ENCODE measurements at places on chromosomes 4 and X.

- no peak for DNase-seq
Measured at GRCh38 chr4:18247189-18247588, 225.6 kb upstream of the LCORL start.

DNA sequence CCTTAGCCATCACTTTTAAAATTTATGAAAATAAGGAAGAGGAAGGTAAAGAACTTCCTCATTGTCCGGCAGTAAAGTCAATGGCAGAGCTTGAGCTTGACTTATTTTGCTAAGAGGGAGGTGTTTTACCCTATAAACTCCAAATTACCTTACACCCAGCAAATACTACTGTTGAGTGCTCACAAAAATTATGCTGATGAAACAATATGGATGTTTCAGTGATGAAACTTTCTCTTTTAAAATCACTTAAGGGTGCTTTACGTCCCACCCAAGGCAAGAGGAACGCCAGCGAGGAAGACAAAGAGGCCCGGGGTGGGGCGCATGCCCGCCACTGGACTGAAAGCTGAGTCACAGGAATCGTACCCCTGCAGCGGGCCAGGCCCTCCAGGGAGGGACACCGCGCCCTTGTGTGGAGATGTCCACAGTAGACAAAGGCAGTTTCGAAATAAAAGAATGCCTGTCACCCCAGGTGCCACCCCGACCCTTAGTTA lies 560 bp upstream of the TMSB4X start:
- DNase-seq, result peak; percentile 61

DNA sequence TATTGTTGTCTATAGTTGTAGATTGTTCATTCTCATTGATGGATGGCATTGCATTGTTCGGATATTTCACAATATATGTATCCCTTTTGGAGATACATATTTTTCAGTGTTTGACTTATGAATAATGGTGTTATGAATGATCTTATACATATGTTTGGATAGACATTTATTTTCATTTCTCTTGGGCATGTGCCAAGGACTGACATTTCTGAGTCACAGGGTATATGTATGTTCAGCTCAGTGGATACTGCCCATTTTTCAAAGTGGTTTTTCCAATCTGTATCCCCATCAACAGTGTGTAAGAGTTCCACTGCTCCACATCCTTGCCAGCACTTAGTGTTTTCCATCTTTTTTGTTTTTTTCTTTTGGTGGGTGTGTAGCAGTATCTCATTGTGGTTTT lies 45.0 kb upstream of the RAB40AL start:
- DNase-seq, result no peak

DNA sequence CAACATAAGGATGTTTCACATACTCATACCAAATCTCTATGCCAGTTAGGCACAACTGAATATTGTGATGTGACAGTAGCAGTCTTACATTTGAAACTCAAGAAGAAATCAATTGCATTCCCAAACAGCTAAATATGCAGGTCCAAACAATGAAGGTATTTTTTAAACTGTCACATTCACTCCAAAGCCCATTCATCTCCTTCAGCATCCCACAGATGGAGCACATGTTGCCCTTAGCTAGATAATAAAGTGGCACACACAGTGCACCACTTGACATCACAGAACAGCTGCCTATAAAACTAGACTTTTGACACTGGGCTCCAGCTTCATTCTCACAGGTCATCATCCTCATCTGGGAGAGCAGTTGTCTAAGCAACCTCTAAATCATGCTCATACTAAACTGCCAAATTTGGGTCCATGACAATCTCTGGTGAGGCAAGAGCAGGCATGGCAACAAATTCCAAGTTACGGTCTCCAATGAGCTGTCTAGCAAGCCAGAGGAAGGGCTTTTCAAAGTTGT lies 26.2 kb upstream of the ARHGEF6 start:
- DNase-seq, result no peak

DNA sequence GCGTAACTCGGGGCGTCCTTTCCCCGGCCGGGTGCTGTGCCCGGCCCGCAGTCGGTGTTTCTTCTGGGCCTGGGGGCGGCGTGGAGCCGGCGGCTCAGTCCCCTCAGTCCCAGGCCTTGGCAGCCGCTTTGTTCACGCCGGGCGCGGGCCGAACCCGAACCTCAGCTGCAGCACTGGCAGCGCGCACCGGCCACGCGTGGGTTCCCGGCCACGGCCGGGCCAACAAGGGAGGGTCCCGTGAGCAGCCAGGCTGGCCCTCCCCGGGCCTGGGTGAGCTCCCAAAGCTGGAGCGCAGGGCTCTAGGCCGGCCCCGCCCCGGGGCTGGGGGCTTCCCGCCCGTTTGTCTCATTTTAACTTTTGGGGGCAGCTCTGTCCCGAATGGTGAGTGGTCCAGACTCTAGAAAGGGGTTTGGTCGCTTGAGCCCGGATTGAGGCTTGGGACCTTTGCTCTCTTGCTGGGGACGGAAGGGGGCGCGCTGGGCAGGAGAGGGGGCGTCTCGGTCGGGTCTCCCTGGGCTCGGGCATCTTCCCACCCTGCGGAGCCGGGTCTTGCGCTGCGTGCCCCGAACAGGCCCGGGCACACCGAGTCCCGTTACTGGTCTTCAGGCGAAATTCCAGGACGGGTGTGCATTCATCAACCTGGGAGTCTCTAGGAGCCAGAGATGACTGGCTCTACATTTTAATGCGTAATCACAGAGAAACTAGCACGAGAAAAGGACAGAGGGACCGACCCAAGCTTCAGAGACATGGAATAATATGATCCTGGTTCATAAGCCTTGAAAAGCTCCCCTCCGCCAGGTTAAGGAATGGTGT lies 177.1 kb downstream of the CBR4 start:
- DNase-seq, result no peak

Data from activated CD4-positive, CD25-positive, alpha-beta regulatory T cell treated with anti-CD3 and anti-CD28 coated beads, Interleukin-2, amount 50 U/mL, for 72 hours (primary cell).